B cell (primary cell): ENCODE measurements at places on chromosomes 1 and 21. TPM values are rescaled to one million over a fixed set of nuclear protein-coding genes. Genes with fewer than 3 reads are reported as not detected.

CXADR gene
- total RNA-seq: not detected in 2 replicates

DNA sequence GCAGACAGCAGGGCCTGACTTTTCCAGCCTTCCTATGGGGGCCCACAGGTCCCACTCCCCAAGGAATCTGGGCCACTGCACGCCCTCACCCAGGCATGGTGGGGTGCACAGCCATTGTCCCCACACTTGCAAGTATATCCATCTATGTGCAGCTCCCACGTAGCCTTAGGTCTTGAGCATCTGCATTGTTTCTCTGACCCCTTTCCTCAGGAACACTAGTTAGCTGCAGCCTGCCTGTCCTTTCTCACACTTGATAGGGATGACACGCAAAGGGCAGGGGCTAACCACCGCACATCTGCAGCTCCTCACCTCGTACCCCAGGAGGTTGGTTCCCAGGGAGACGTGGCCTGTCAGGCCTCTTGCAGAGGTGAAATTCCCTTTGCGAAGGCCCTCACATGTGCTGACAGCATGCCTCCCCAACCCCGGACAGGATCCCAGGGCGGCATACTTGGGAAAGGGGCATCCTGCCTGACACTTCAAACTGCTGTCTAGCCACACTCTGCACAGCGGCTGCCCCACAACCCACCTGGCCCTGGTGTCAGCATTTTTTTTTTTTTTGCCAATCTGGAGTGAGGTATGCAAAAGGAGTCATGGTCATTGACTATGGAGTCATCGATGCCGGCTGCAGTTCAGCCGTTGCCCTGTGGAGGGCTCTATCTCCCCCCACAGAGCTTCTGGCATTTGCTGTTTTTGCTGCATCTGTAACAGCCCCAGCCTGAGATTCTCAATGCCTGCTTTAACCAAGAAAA is 5.0 kb downstream of the JMJD4 start:
- H3K27me3 ChIP-seq: no peaks in the 10 kb centered on the region
- peaks cover 34% of the 10 kb centered on the region for H3K4me1 ChIP-seq
- no peaks in the 10 kb centered on the region for H3K36me3 ChIP-seq
- H3K4me3 ChIP-seq: no peak overlapping the region

DNA sequence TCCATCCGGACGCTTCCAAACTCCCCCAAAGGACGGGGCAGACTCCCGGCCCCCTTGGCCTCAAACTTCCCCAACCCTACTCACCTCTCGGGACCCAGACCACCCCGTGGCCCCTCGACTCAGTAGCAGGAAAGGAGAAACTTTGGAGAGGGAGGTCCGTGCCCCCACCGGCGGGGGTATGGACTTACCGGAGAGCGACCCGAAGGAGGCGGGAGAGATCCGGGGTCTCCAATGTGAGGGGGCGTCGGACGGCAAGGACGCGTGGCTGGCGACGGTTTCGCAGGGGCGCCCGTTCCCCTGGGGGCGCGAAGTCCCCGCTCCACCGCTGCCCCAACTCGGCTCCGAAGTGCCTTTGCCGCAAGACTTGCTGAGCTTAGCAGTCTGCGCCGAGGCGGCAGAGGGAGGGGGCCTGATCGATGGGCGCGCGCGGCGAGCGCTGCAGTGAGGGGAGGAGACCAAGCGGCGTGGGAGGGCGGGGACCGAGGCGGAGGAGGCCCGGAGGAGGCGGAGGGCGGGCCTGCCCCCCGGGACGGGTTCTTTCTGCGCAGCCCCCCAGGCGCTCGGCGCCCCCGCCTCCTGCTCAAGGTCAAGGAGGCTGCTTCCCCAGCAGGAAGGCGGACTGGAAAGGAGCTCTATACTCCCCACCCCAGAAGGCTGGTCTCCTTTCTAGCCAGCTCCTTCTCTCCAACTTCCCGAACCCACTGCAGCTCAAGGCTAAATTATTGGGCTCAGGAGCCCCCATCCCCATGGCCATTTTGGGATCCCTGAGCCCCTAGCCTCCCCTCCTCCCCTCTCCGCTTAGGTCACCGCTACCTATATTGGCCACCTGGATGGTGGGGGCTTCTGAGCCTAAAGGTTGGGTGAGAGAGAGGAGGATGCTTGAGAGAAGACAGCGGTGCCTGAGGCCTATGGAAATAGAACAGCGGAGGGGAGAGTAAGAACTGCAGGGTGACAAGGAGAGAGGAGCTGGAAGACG is at the start of gene SYT2:
TSS of gene SYT2 (minus strand) at position 385 of the 976 bp plus-strand sequence. CDS start 104,682 bp downstream, outside the sequence.
- no peaks in the 10 kb centered on the region for H3K36me3 ChIP-seq
- H3K27me3 ChIP-seq: no peaks in the 10 kb centered on the region
- H3K27ac ChIP-seq: no peak within 1 kb of the TSS
- H3K4me3 ChIP-seq: no peak within 1 kb of the TSS

- H3K27me3 ChIP-seq: no peaks in the 10 kb centered on the region
- no peak overlapping the region for H3K4me3 ChIP-seq
- peaks cover 3% of the 10 kb centered on the region for H3K36me3 ChIP-seq
- no peaks in the 10 kb centered on the region for H3K4me1 ChIP-seq
- DNase-seq: no peak
Observed at GRCh38 chr21:14981246-14981645, 83.6 kb downstream of the NRIP1 start.
